Left cardiac atrium (tissue), 4 donors: ENCODE measurements at places on chromosomes 12 and 14. TPM values are rescaled to one million over a fixed set of nuclear protein-coding genes. Genes with fewer than 3 reads are reported as not detected.

Gene VWF
- total RNA-seq: 483 TPM

Gene KLHDC1
- 11.8 TPM for total RNA-seq

- no peak for DNase-seq
Measured at GRCh38 chr12:129246630-129247029, 393.4 kb downstream of the GLT1D1 start.

- no peak for DNase-seq
Measured at GRCh38 chr12:54936736-54937135, 47.8 kb downstream of the TESPA1 start.

- DNase-seq: no peak
Measured at GRCh38 chr12:124764870-124765580, 98.6 kb downstream of the SCARB1 start.

- DNase-seq: peak; percentile 23
Measured at GRCh38 chr12:62983594-62983993, 48.6 kb upstream of the PPM1H start.

DNA sequence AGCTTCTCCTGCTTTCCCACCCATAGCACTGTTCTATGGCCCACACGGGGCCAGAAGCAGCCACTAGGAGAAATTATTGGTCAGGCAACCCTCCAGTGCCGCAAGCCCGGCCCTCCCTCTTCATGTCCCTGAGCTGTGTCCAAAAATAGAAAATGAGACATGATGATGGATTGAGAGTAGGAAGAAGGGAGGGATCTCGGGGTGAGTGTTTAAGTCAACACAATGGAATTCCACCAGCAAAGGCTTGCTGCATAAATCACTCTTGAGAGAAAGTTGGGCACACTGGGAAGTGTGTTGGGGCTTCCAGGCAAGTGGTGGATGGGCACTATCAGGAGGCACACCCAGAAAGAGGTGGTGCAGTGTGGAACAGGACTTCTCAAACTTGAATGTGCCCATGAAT is 94.2 kb downstream of the LLPH start:
- peak; percentile 21 for DNase-seq

GRCh38 chr14:24699052-24699451 is 65.1 kb upstream of the GZMB start:
- DNase-seq: no peak

Gene RGS6
- 18.5 TPM for total RNA-seq

Gene CLEC14A
- 31.8 TPM for total RNA-seq

DNA sequence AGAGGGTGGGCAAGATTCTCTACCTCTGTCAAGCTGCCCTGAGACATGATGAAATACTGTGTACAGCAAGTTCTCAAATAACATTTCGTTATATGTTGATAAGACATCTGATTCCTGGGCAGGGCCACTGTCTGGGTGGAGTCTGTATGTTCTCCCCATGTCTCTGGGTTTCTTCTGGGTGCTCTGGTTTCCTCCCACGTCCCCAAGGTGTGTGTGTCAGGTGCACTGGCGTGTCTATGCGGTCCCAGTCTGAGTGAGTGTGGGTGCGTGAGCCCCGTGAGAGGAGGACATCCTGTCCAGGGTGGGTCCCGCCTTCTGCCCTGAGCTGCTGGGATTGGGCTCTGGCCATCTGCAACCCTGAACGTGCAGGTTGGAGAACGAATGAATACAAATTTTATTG is 29.6 kb downstream of the KCTD10 start:
- no peak for DNase-seq

Gene ACSS3
- 22.3 TPM for total RNA-seq

DNA sequence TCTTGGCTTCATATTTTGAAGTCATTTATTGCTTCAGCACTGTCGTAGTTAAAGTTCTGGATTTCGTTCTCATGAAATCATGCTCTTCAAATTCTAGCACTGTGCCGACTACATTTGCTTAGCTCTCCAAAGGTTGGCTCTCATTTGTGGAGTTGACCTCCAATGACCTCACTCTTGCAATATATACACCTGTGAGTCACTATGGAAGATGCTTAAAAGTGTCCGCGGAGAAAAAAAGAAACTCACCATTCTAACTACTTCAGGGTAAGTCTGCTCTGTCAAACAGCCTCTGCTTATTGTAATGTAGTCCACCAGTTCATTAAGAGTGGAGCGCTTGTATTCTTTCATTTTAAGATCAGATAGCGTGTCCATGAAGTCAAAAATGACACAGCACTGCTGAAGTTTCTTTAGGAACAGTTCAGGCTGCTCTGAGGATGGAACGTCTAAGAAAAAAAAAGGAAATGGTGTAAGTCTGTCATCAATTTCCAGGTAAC is 89.7 kb downstream of the PPP2R5E start:
- no peak for DNase-seq

Gene RPS6KA5
- total RNA-seq: 9.6 TPM

Gene KRT81
- total RNA-seq: not detected

DNA sequence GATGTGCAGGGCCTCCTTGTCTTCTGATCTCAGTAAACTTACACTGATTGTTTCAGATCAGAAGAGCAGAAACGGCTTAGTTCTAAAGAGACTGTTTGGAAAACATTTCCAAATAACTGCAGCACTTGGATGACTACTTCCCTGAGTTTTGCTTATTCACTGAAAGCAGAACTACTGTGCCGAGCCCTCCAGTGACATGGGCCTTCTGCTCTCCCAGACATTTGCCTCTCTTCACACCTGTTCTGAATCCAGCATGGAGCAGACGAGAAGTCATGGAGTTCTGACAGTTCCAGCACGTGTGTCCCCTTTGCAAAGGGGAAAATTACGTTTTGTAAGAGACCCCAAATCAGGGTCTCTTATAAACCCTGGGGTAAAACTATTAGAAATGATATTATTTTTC is 31.4 kb downstream of the ETNK1 start:
- DNase-seq: no peak

DNA sequence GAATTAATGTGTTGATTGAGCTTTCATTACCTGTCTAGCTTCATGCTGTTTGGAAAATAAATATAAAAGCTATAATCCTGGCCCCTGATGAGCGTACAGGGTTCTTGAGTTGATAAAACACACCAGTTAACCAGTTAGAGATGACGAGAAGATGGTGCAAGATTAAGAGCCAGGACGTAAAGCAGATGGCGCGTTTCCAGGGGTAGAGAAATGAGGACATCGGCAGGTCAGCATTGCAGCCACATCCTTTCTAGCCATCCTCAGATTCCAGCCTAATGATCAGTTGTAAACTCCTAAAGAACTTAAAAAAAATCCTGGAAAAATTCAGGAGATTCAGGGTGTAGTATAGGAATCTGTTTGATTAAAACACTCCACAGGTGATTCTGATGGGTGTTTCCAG is 203.7 kb downstream of the CACNA1C start:
- DNase-seq: no peak

GRCh38 chr12:126998747-126999285 is 1268.2 kb upstream of the TMEM132C start:
- DNase-seq: no peak

- DNase-seq: no peak
Measured at GRCh38 chr12:29563636-29564035, 66.2 kb upstream of the OVCH1 start.

Gene NTF3
- 0.97 TPM for total RNA-seq

DNA sequence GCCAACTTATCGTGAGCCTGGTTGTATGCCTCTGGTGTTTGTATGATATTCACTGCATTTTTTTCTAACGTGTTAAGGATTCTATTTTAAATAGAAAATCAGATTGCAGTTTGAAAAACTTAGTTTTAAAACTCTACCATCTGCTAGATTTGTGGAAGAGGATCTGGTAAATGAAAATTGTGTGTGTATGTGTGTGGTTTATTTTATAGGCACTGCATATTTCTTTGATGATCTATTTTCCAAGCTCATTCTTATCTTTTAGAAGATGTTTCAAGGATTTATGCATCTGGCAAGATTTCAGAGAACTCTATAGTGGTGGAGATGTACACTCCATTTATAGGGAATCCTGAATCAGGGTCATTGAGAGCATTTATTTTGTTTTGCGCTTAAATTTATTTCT is 69.8 kb downstream of the HMGA2 start:
- no peak for DNase-seq

DNA sequence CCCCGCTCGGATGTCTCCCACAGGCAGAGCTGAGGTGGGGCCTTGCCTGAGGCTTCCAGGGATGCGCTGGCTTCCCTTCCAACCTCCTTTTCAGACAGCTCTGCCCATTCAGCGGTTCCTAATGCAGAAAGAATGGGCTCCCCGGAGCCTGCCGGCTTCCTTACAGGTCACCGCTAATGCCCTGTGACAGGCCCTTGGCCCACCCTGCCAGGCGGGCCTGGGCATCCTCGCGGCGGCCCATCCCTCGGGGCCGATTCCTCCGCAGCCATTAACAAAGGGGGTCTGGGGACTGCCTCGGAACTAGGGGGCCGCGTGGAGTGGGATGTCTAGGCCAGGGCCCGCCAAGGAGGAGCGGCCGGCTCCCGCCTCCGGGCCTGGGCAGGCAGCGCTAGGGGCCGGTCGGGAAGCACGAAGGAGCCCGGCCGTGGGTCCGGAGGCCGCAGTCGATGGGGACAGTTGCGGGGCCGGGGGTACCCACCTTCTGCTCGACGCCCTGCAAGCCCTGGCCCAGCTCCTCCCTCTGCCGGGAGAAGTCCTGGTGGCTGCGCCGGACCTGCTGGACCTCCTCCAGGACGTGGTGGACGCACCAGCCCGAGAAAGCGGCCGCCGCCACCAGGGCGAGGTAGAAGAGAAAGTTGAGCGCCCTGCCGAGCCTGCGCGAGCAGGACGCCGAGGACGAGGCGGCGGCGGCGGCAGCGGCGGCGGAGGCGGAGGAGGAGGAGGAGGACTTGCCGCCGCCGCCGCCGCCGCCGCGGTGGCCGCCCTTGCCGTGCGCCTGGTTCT is 738 bp downstream of the CKAP4 start:
- peak; percentile 84 for DNase-seq

Gene NRXN3
- total RNA-seq: 1.9 TPM

DNA sequence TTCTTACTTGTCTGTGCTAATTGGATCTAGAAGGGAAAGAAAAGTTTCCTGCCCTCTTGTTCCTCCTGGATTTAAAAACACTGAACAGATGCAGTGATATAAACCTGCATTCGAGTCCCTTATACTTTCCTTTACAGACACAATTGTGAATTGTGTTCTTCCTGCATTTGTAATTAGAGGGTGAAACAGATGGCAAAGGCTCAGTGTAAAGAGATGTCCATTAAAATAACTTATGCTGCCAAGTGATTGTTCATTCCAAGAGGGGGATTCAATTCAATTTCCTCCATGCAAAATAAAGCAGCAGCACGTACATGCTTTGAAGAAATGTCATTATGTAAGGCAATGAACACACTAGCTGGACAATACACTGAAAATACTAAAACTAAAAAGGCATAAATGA is 248.3 kb upstream of the LRIG3 start:
- DNase-seq: no peak

- DNase-seq: no peak
Measured at GRCh38 chr12:28963554-28963953, 185.5 kb upstream of the FAR2 start.

Gene SPTB
- total RNA-seq: 63.6 TPM

DNA sequence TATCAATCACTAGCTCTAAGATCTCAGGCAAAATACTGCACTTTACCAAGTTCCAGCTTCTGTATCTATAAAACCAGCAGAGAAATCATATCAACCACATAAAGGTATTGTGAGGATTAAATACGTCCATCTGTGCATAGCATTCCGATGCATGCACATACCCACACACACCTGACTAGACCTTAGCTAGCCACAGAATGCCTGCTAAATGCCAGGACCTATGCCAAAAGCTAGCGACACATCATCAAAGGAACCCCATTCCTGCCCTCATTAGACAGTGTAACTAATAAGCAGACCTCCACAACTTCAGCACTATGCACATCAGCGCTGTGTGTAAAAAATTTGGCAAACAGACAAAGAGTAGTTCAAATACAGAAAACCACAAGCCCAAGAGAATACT is 185.2 kb downstream of the SLC2A13 start:
- DNase-seq: no peak

GRCh38 chr14:96176275-96176674 is 28.4 kb upstream of the BDKRB2 start:
- no peak for DNase-seq

DNA sequence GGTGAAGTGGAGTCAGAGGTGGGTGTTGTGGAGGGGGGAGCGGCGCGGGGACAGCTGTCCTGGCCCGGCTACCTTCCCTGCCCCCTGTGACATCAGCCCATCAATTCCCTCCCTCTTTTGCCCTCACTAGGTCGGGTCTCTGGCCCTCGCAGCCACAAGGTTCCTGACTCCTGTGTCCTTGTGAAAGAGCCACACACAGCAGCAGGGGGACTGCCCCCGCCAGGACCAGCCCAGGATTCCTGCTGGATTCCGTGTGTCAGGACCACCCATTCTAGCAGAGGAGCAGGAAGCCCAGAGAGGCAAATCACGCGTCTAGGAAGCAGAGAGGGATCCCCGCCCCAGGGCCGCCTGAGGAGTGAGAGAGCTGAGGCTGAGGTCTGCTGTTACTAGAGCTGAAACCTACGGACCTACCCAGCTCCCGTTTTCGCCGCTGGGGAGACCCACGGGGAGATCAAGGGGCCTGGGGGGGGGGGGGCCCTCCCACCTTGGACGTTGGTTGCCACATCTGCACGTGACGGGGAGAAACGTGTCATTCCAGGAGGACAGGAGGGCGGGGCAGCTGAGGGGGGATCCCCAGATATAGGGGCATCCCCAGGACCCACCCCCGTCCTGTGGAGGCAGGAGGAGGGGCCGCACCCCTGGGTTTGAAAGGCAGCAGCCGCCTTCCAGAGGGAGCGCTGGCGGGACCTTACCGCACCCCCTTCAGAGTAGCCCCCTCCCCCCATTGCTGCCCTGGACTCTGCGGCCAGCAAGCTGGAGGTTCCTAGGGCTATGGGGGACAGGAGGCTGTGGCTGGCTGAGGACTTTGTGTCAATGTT is 12.5 kb upstream of the INF2 start:
- peak; percentile 39 for DNase-seq

DNA sequence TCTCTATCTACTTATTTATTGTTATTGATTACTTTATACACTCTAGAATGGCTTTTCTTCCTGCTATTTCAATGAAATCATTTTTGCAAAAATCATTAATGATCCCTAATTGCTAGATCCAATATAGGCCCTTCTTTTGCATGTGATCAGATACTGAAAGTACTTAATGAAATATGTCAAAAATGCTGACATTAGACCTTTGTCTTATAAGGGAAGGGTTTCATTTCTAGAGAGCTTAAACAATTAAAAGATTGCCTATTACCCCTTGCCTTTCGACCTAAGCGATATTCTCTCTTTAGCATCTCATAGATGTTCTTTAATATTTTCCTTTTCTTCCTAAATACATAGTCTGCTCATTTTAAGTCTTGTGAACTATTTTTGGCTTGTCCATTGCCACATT is 101.1 kb downstream of the KTN1 start:
- no peak for DNase-seq

DNA sequence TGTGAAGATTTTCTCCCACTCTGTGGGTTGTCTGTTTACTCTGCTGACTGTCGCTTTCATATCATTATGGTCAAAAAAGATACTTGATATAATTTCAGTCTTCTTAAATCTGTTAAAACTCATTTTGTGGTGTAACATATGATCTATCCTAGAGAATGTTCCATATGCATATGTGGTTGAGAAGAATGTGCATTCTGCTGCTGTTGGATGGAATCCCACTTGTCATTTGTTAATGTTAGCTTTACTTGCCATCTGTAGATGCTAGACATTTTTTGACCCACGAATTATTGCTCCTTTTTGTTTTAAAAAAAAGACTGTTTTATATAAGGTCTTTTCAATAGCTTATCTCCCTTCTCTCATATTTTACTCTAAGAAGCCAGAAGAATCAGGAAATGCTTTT is 26.3 kb upstream of the OR5AU1 start:
- DNase-seq: no peak
